ENCODE measurements at places on chromosomes 7 and 10. TPM values are rescaled to one million over a fixed set of nuclear protein-coding genes. Genes with fewer than 3 reads are reported as not detected.

GRCh38 chr10:18760836-18761235 lies 101.6 kb downstream of the ARL5B start:
- no peaks in the 10 kb centered on the region for H3K36me3 ChIP-seq
- DNase-seq, result no peak
- H3K4me3 ChIP-seq, result no peak overlapping the region
- H3K27ac ChIP-seq, result no peak overlapping the region
- no peaks in the 10 kb centered on the region for H3K27me3 ChIP-seq
- H3K4me1 ChIP-seq, result no peaks in the 10 kb centered on the region

DNA sequence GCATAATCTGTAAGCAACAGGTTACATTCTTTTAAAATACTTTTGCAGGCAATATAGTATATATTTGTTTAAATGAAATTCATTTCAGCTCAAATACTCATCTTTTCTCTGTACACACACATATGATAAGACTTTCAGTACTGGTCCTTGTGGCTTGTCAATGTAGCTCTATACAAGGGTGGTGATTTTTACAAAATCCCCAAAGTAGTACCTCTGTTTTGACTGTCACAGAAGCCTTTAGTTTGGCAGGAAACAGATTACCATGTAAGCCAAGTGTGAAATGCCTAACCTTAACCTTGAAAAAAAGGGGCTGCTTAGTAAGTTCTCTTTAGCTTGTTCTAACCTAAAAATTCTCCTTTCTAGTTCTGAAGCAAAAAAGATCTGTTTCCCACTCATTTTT lies 87.9 kb downstream of the KCND2 start:
- no peak overlapping the region for H3K4me3 ChIP-seq
- H3K36me3 ChIP-seq, result no peaks in the 10 kb centered on the region
- no peaks in the 10 kb centered on the region for H3K27me3 ChIP-seq
- DNase-seq, result no peak

DNA sequence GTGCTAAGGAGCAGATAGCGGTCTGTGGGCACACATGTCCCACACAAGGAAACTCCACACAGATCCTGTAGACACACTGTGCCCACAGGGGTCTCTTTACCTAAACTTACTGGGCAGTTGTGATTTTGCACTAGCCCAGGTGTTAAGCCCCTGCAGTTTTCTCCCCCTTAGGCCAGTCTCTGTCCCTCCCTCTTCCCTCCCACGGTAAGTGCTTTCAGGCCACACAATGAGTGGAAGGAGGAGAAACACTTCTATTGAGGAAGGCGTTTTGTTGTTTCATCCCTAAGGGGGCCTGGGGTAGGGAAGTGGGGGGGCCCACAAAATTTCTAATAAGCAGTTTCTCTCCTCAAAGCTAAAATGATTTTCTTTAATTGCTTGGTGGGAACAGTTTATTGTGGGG lies 51.4 kb downstream of the FBXW4 start:
- no peak for DNase-seq
- no peak overlapping the region for H3K4me3 ChIP-seq
- H3K36me3 ChIP-seq, result peaks cover 6% of the 10 kb centered on the region

GRCh38 chr7:79785556-79785955 lies 332.1 kb upstream of the MAGI2 start:
- no peak overlapping the region for H3K27ac ChIP-seq
- H3K27me3 ChIP-seq, result no peaks in the 10 kb centered on the region
- H3K4me1 ChIP-seq, result no peaks in the 10 kb centered on the region
- no peak overlapping the region for H3K4me3 ChIP-seq
- H3K36me3 ChIP-seq, result no peaks in the 10 kb centered on the region

- H3K27me3 ChIP-seq, result no peaks in the 10 kb centered on the region
- H3K4me3 ChIP-seq, result no peak overlapping the region
- H3K27ac ChIP-seq, result no peak overlapping the region
- no peaks in the 10 kb centered on the region for H3K36me3 ChIP-seq
- H3K4me1 ChIP-seq, result no peaks in the 10 kb centered on the region
- DNase-seq, result no peak
These were observed 136.5 kb downstream of the NEUROD6 start for GRCh38 chr7:31204071-31204470.

- no peak overlapping the region for H3K27ac ChIP-seq
- DNase-seq, result peak; percentile 7
- H3K4me1 ChIP-seq, result no peaks in the 10 kb centered on the region
- H3K27me3 ChIP-seq, result no peaks in the 10 kb centered on the region
- no peaks in the 10 kb centered on the region for H3K36me3 ChIP-seq
These were observed 289.6 kb downstream of the TCERG1L start for GRCh38 chr10:131021969-131022368.

- no peak overlapping the region for H3K4me3 ChIP-seq
- no peaks in the 10 kb centered on the region for H3K36me3 ChIP-seq
- DNase-seq, result no peak
- peaks cover 8% of the 10 kb centered on the region for H3K27me3 ChIP-seq
- no peak overlapping the region for H3K27ac ChIP-seq
These were observed 95.8 kb downstream of the CHST15 start for GRCh38 chr10:123997486-123998196.

DNA sequence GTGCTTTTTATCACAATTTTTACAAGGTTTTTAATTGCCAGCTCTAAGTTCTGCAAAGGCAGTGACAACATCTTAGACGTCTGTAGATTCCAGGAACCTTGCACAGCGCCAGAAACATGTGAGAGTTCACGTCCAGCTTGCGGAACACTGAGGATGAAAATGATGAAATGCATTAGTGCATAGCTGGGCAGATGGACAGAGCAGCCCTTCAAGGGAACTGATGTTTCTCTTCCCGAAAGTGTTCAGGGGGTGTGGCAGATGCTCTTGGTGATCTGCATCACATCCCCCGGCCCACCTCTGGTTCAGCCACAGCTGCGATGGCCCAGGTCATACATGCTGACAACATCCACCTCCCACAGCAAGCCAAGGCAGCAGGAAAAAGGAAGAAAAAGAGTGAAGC lies 40.9 kb downstream of the ITIH5 start:
- no peak overlapping the region for H3K4me3 ChIP-seq
- H3K4me1 ChIP-seq, result no peaks in the 10 kb centered on the region
- H3K27ac ChIP-seq, result no peak overlapping the region
- no peaks in the 10 kb centered on the region for H3K27me3 ChIP-seq
- H3K36me3 ChIP-seq, result peaks cover 2% of the 10 kb centered on the region

DNA sequence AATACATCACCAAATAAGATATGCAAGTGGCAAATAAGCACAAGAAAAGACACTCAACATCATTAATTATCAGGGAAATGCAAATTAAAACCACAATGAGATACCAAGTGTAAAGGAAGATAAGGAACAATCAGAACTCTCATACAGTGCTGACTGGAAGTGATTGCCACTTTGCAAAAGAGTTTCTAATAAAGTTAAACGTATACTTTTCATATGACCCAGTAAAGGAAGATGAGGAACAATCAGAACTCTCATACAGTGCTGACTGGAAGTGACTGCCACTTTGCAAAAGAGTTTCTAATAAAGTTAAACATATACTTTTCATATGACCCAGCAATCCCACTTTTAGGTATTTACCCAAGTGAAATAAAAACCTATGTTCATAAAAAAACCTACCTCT lies 12.2 kb upstream of the JMJD1C start:
- no peaks in the 10 kb centered on the region for H3K4me1 ChIP-seq
- no peak overlapping the region for H3K27ac ChIP-seq
- DNase-seq, result no peak
- H3K36me3 ChIP-seq, result no peaks in the 10 kb centered on the region
- no peak overlapping the region for H3K4me3 ChIP-seq

- no peak overlapping the region for H3K27ac ChIP-seq
- DNase-seq, result peak; percentile 70
- H3K4me3 ChIP-seq, result no peak overlapping the region
- H3K4me1 ChIP-seq, result no peaks in the 10 kb centered on the region
These were observed 312.6 kb downstream of the WDR37 start for GRCh38 chr10:1368842-1369171.

- no peaks in the 10 kb centered on the region for H3K36me3 ChIP-seq
- DNase-seq, result no peak
- H3K4me3 ChIP-seq, result no peak overlapping the region
These were observed 198.7 kb downstream of the CXCL12 start for GRCh38 chr10:44186150-44186549.

DNA sequence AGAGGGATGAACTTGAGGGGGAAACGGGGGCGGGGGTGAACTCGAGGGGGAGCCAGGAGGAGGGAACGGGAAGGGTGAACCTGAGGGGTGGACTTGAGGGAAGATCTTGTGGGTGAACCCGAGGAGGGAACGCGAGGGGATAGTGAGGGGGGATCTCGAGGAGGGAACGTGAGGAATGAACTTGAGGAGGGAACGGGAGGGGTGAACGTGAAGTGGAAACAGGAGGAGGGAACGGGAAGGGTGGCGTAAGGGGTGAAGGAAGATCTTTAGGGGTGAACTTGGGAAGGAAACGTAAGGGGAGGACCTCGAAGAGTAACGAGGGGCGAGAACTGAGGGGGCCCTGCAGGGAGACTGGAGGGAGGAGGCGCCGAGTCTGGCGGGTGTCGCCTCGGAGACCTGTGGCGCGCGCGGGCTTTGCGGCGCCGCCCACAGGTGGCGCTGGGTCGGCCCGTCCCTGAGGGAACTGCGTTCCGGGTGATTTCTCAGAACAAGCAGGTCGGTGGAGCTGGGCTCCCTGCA lies 651 bp downstream of the MYO3A start:
- H3K4me3 ChIP-seq, result peak overlapping the region; percentile 78
- no peaks in the 10 kb centered on the region for H3K27me3 ChIP-seq
- H3K4me1 ChIP-seq, result peaks cover 2% of the 10 kb centered on the region
- no peaks in the 10 kb centered on the region for H3K36me3 ChIP-seq
- H3K27ac ChIP-seq, result no peak overlapping the region
- DNase-seq, result peak; percentile 59

- no peak for DNase-seq
- H3K4me1 ChIP-seq, result no peaks in the 10 kb centered on the region
- no peaks in the 10 kb centered on the region for H3K36me3 ChIP-seq
- no peak overlapping the region for H3K27ac ChIP-seq
- H3K4me3 ChIP-seq, result no peak overlapping the region
These were observed 2.4 kb upstream of the PTN start for GRCh38 chr7:137345799-137346449.

DNA sequence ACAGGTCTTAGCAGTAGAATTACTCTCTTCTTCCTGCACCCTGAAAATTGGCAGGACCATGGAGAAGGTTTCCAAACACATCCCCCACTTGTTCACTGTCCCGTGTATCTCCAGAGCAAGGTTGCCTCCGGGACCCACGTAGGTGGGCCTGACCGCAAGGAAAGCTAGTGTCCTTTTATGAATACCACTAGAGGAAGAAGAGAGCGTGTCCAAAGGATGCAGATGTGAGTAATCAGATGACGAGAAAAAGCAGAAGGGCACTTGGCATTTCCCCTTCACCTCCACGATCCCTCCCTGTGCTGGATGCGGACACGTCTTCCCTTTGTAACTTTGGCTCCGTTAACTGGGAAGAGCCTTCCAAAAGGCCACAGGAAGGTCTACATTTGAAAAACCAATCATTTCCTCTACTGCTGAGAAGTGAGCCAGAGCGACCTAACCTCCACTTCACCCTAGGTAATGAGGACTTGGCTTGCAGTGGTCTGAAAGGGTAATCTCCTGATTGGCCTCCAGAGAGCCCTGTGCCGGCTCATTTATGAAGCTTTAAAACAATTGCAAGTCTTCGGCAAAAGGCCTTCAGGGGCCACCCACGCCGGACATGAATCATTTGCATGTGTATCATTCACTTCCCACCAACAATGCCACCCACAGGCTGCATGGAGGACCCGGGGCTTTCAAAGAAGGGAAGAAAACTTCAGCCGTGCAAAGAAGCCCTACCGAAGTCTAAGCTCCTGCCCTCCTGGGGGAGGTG lies 55.4 kb downstream of the LYZL1 start:
- no peak overlapping the region for H3K4me3 ChIP-seq
- no peaks in the 10 kb centered on the region for H3K36me3 ChIP-seq
- DNase-seq, result peak; percentile 32
- H3K27me3 ChIP-seq, result no peaks in the 10 kb centered on the region
- H3K27ac ChIP-seq, result no peak overlapping the region

- no peaks in the 10 kb centered on the region for H3K4me1 ChIP-seq
- no peaks in the 10 kb centered on the region for H3K36me3 ChIP-seq
- H3K27ac ChIP-seq, result no peak overlapping the region
These were observed 109.3 kb downstream of the SEMA3C start for GRCh38 chr7:80809545-80809944.

AVL9 gene
- 39.9 TPM for total RNA-seq

PLXNA4 gene
- total RNA-seq, result 3.5 TPM

PRSS37 gene
- total RNA-seq, result not detected

MYL10 gene
- total RNA-seq, result not detected

CRYGN gene
- total RNA-seq, result 0.22 TPM

RET gene
- total RNA-seq, result 3.1 TPM

ASIC3 gene
- 1.9 TPM for total RNA-seq

BMPER gene
- total RNA-seq, result 0.60 TPM

JMJD1C gene
- 92.9 TPM for total RNA-seq

PLEKHS1 gene
- 0.41 TPM for total RNA-seq

NODAL gene
- total RNA-seq, result not detected

PNLIP gene
- not detected for total RNA-seq

UCMA gene
- not detected for total RNA-seq

SPDYE16 gene
- total RNA-seq, result 0.31 TPM
